Kidney tubule cell (primary cell): ENCODE measurements at places on chromosomes 7 and 10.
A peak's percentile ranks its signal among the peaks of the same experiment; 100 is the strongest.

- DNase-seq, result no peak
Measured at GRCh38 chr10:126315494-126316177, 72.6 kb downstream of the ADAM12 start.

- peak; percentile 72 for DNase-seq
Measured at GRCh38 chr10:68647672-68648341, 73.2 kb upstream of the CCAR1 start.

GRCh38 chr10:127905848-127906261 lies 1.0 kb upstream of the PTPRE start:
- no peak for DNase-seq

DNA sequence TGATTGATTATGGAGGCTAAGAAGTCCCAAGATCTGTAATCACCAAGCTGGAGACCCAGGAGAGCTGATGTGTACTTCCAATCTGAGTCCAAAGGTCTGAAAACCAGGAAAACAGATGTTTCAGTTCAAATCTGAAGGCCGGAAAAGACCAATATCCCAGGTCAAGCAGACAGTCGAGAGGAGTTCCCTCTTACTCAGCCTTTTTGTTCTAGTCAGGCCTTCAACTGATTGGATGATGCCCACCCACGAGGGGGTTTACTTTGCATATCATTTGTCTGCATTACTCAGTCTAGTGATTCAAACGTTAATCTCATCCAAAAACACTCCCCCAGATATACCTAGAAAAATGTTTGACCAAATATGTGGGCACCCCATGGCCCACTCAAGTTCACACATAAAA lies 7.4 kb upstream of the ARID5B start:
- no peak for DNase-seq

DNA sequence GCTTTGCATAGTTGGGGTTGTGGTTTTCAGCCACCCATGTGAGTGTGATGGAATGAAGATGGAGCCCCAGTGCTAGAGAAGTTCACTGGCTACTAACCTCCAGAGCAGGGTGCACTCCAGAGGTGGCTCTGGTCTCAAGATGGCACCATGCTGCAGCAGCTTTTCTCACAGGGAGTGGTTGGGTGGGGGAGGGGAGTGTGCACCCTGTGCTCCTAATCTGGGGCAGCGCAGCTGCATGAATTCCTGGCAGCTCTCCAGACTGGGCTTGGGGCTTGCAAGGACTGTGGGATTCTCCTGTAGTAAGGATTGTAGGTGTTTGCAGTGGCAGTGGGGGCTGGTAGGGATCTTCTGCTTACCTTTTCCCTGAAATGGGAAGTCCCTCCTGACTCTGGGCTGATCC lies 23.7 kb downstream of the PHTF2 start:
- no peak for DNase-seq

DNA sequence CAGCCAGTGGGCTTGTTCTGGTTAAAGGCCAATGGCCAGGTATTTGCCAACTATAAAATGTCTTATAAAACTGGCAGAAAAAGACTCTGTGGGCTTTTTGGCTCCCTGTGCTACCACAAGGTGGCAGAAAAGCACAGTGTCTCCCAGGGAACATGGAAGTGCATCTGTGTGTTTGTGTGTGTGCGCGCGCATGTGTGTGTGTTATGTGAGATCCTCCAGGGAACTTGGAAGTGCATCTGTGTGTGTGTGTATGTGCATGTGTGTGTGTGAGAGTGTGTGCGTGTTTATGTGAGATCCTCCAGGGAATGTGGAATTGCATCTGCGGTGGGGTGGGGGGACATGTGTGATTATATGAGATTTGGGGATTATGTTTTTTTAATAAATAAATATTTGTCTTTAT lies 30.2 kb upstream of the ABI1 start:
- DNase-seq, result peak; percentile 78

DNA sequence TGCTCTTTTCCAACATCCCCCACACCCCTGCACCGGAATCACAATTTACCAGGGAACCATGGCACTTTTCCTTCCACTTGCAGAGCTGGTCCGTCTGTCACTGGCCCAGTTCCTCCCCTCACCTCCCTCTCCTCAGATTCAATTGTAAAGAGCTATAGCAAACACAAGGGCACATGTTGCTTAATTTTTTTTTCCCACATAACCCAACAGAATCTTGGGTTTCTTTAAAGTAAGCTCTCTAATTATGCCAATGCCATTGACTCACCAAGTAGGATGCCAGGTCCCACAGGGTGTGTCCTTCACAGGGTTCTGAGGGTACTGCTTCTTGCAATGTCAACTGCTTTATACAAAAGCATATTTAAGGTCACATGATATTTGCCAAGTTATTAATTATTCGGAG lies 262.2 kb downstream of the AUTS2 start:
- DNase-seq, result no peak

GRCh38 chr10:99779335-99779734 lies 3.1 kb upstream of the ABCC2 start:
- peak; percentile 72 for DNase-seq

GRCh38 chr10:91796331-91797047 lies 1.7 kb upstream of the TNKS2 start:
- peak; percentile 31 for DNase-seq

GRCh38 chr7:44292876-44293560 lies 32.4 kb downstream of the CAMK2B start:
- no peak for DNase-seq

GRCh38 chr10:72337039-72337629 lies 17.6 kb downstream of the DNAJB12 start:
- DNase-seq, result peak; percentile 68

GRCh38 chr7:19972876-19973275 lies 199.5 kb upstream of the TMEM196 start:
- no peak for DNase-seq

GRCh38 chr7:127950233-127950935 lies 80.9 kb downstream of the LRRC4 start:
- no peak for DNase-seq

GRCh38 chr10:58758321-58758720 lies 245.6 kb downstream of the BICC1 start:
- peak; percentile 62 for DNase-seq

DNA sequence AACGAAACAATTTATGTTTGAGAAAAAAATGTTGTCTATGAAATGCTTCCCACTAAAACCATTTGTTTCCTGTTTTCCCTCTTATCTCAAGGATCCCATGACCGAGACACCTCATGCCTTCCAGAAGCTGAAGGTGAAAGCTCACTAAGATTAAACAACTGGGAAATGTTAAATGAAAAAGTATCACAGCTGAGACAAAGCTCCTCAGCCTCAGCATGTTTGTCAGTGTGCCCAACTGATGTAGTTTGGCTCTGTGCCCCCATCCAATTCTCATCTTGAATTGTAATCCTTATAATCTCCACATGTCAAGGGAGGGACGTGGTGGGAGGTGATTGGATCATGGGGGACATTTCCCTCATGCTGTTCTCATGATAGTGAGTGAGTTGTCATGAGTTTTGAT lies 327.3 kb downstream of the HTR7 start:
- DNase-seq, result no peak

- no peak for DNase-seq
Measured at GRCh38 chr7:96481796-96482195, 159.9 kb upstream of the SLC25A13 start.

GRCh38 chr10:64636461-64636860 lies 1115.3 kb downstream of the REEP3 start:
- no peak for DNase-seq

DNA sequence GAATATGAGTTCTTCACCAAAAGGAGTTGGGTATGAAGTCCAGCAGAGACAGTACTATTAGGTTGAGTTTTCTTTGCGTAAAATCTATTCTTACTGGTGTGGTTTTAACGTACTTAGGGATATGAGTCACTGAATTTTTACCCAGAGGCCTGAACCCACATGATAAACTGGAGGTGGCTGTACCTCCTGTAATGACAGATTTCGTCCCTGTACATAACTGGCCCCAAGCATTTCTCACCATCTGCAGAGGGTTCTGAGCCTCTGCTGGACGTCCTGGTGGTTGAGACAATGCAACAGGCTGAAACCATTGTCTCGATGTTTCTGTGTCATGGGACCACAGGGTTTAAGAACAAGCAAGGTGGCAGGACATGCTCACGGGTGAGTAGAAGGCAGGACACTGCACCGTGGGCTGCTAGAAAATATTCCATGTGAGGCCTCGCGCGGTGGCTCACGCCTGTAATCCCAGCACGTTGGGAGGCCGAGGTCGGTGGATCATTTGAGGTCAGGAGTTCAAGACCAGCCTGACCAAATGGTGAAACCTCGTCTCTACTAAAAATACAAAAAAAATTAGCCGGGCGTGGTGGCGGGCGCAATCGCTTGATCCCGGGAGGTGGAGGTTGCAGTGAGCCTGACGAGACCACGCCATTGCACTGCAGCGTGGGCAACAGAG lies 233.9 kb downstream of the DNAJB6 start:
- no peak for DNase-seq

DNA sequence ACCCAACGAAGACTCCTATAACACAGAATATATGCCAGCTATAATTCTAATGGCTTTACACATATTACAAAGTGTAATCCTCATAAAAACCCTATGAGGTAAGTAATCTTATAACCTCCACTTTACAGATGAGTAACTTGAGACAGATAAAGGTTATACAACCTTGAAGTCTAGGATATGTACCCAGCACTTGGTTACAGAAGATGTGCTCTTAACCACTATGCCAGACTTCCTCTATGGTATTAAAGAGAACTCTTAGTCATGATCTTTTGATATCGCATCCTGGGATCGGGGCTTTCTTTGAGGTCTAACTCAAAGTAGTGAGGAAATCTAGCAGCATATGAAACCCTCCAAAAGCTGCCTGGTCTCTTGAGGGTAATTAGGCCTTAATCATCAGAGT lies 319.2 kb upstream of the LRRN3 start:
- DNase-seq, result no peak

DNA sequence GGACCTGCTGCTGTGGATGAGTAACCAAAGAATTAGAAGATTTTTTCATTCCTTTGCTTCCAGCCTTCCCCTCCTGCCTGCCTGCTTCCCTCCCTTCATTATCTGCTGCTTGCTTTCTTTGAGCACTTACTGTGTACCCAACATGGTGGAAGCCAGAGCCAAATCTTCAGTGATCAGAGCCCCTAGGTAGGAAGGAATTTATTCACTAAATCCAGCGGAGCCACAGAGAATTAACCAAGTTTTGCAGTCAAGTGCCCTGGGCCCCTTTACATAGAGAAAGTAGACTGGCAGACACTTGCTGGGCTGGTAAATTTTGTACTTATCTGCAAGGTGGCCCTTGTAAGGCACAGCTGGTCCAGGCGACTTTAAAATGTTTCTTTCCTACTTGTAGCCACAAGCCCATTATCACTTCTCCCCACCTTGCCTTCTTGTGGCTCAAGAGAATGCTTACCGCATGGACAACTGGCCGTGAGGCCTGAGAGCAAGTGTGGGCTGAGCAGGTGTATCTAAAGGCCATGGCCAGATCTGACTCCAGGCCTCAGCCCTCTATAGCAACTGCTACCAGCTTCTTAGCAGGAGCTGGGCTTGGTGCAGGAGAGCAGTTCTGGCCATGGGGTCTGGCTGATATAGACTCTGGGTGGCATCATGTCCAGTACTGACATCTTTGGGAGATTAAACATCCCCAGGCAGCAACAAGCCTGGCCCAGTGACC lies 11.1 kb downstream of the UNC5B start:
- DNase-seq, result no peak

DNA sequence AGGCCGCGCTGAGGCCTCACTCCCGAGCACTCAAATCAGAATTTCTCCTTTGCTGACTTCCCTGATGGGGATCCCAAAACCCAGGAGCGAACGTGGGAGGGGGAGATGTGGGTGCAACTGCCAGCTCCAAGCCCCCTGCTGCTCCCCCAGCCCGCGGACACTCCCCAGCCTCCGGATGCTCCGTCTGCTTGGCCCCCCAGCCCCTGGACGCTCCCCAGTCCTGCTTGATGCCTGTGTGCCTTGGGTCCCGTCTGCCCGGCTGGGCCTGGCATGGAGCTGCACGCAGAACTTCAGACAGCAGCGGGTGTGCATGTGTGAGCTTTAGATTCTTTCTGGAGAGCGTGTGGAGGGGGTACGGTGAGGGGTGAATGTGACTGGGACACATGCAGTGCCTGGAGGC lies 4.7 kb upstream of the SHH start:
- DNase-seq, result no peak

GRCh38 chr7:42709284-42709683 lies 202.6 kb downstream of the C7orf25 start:
- DNase-seq, result no peak

GRCh38 chr10:18436902-18437301 lies 214.5 kb downstream of the NSUN6 start:
- no peak for DNase-seq

GRCh38 chr10:23322082-23322481 lies 22.5 kb downstream of the C10orf67 start:
- DNase-seq, result no peak
